ENCODE measurements at places on chromosomes 11 and 22. TPM values are rescaled to one million over a fixed set of nuclear protein-coding genes. Genes with fewer than 3 reads are reported as not detected.

Gene SEZ6L
- not detected for total RNA-seq

Gene IFITM10
- total RNA-seq = 7.7 TPM

Gene CHRDL2
- total RNA-seq = not detected

Gene DGCR6
- total RNA-seq = 0.19 TPM

Gene IL17REL
- not detected for total RNA-seq

Gene MS4A1
- not detected for total RNA-seq

Gene CCDC83
- not detected for total RNA-seq

Gene VEGFB
- total RNA-seq = 39.0 TPM

Gene POLD3
- total RNA-seq = 8.5 TPM

Gene IGLL1
- total RNA-seq = not detected

Gene KDM4E
- not detected for total RNA-seq

Gene GGTLC3
- total RNA-seq = not detected

Gene BIK
- total RNA-seq = not detected

Gene SCN4B
- total RNA-seq = not detected

Gene TRIM21
- 18.8 TPM for total RNA-seq

Gene GSTT2B
- total RNA-seq = 0.79 TPM

Gene C11orf21
- total RNA-seq = not detected

Gene RBMXL2
- not detected for total RNA-seq

Gene TEX12
- 0.13 TPM for total RNA-seq

Gene DEPDC7
- 5.8 TPM for total RNA-seq

Gene MPZL3
- total RNA-seq = 0.19 TPM

Gene MFNG
- total RNA-seq = 2.4 TPM

Gene NDUFV1
- 209 TPM for total RNA-seq

Gene KRTAP5-8
- total RNA-seq = not detected

Gene CD6
- total RNA-seq = under 0.01 TPM

Gene B4GALNT4
- under 0.01 TPM for total RNA-seq

Gene SCGB1D1
- total RNA-seq = not detected

Gene NUP160
- total RNA-seq = 23.9 TPM

Gene NTM
- total RNA-seq = 35.0 TPM

Gene GALNT18
- 2.5 TPM for total RNA-seq

Gene NELL1
- total RNA-seq = not detected

Gene EXPH5
- total RNA-seq = 0.53 TPM

Gene OR6M1
- not detected for total RNA-seq

Gene FREY1
- 0.44 TPM for total RNA-seq

Gene DDI1
- total RNA-seq = not detected

Gene MMP12
- not detected for total RNA-seq

Gene TMPRSS5
- under 0.01 TPM for total RNA-seq

Gene OR51E2
- total RNA-seq = not detected

Gene CCDC15
- 1.7 TPM for total RNA-seq

Gene CNGA4
- total RNA-seq = 0.06 TPM

Gene KRTAP5-11
- total RNA-seq = not detected

Gene KCNJ1
- 0.06 TPM for total RNA-seq

Data from aortic smooth muscle cell (primary cell).